ENCODE measurements at places on chromosomes 1 and 21. TPM values are rescaled to one million over a fixed set of nuclear protein-coding genes. Genes with fewer than 3 reads are reported as not detected.

DNA sequence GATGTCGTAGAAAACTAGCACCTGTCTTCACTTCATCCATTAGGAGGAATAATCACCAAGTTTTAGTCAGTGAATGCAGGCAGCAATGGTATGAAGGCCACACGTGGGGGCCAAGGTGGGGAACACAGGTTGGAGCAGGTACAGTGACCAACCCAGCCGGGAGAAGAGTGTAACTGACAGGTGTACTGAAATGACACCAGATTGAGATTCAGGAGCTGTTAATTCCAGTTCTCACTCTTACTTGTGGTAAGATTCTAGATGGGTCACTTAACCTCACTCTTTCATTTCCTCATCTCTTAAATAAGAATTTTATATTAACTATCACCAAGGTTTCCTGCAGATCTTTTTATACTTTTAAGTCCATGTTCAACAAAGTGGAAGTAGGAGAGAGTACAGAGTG, 206.2 kb upstream of the PTBP2 start:
- no peak for DNase-seq

DNA sequence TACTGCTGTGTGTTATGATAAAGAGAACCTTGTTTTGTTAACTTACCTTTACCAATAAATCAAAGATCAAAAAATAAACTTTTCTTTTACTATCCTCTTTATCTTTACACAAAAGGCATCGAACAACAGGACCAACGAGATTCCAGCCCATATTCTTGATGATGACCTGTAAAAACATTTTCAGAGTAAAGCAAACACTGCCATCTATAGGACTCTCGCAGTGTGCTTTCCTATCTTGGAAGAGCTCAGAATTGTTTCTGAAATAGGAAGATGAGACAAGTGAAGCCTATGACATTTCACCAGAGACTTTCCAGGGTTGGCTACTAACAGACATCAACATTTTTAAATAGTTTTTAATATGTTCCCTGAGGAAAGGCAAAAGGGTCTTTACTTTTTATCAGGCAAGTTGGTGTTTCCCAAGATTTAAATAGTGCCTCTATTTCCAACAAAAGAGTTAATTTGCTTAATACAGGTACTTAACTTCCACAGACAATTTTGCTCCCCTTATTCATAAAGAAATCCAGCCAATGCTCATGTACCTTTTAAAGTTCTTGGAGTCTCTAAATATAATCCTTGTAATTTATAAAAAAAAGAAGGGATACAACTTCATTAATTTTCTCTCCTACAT, 7.3 kb downstream of the GLMN start:
- peak; percentile 7 for DNase-seq

GRCh38 chr1:1355416-1355815, 2.9 kb downstream of the MXRA8 start:
- no peak for DNase-seq

TNFSF4 gene
- total RNA-seq = 0.57 TPM

DNA sequence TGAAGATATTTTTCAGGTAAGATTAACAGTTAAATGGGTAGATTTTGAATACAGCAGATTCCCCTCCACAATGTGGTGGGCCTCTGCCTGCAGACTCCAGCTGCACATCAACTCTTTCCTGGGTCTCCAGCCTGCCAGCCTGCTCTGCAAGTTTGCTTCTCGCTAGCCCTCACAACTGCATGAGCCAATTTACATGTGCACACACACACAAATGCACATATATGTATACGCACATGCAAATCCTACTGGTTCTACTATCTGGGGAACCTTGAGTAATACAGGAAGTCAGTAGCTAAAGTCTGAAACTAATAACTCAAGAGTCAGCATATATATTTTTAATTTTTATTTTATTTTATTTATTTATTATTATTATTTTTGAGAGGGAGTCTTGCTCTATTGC, 34.8 kb upstream of the QSOX1 start:
- no peak for DNase-seq
